MV-4-11 (cell line): ENCODE measurements at places on chromosomes 7 and 10.
A peak's percentile ranks its signal among the peaks of the same experiment; 100 is the strongest.

DNA sequence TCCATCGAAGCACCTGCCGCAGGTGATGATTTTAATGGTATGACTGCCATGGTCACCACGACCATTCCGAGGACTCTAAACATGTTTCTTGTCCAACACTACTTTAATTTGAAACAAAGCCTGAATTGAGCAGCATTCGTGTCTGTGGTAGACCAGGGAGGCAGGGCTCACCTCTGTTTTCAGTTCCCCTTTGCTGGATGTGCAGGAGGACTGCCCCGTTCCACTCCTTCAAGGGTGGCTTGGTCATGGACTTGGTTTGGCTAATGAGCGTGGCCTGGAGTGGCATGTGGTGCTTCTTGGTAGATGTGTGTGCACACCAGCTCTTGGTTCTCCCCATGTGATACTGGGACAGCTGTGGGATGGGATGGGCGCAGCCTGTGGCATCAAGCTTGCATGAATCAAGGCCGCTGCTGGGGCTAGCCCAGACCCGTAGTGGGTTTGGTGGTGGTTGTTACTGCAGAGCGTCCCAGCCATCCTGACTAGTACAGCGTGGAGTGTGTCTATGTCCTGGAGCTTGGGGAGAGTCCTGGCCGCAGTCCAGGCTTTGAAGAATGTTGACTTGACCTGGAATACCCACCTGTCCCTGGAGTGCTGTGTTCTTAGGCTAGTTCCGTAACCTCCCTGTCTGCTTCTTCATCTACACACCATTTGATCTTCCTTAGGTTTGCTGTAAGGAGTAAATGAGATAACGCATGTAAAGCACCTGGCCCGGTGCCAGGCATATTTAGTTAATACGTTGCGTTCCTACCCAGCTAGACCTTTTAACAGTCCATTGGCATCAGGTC lies 34.8 kb downstream of the MGMT start:
- DNase-seq = peak; percentile 25

DNA sequence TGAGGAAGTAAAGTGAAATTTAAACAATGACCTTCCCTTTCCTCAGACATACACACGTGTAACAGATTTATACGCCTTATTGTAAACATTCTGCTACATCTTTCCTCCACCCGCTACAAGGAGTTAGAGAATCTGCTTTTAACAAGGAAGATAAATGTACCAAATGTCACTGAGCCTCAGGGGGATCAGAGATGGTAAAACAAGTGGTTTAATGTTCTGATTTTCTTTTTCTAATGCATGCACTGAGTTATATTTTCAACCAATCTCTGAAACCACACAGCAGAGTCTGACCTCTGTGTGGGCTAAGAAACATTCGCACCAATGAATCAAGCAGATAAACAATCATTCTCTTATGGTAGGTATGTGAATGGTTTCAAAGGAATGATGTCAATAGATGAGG lies 599.5 kb downstream of the ARL4A start:
- DNase-seq = no peak

DNA sequence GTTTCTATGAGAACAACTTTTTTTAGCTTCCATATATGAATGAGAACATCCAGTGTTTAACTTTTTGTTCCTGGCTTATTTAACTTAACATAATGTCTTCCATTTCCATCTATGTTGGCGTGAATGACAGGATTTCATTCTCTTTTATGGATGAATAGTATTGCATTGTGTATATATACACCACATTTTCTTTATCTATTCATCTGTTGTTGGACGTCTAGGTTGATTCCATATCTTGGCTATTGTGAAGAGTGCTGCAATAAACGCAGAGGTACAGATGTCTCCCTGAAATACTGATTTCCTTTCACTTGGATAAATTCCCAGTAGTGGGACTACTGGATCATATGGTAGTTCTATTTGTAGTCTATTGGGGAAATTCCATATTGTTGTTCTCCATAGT lies 44.3 kb upstream of the MAGI2 start:
- no peak for DNase-seq

DNA sequence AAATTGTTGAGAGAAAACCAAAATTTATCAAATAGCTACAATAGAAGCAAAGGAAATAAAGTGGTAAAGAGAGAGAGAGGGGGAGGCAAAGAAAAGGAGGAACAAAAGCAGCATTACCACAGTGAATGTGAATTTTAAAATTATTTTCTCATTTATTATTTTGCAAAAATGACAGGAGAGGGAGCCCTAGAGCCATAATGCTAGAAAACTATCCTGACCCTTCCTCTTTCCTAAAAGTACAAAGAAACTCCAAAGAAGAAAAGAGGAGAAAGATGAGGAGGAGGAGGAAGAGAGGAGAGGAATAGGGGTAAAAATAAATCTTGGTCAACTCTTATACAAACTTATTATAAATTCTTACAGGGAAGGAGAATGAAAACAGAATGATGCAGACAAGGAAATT lies 921.5 kb downstream of the NRG3 start:
- DNase-seq = peak; percentile 35

DNA sequence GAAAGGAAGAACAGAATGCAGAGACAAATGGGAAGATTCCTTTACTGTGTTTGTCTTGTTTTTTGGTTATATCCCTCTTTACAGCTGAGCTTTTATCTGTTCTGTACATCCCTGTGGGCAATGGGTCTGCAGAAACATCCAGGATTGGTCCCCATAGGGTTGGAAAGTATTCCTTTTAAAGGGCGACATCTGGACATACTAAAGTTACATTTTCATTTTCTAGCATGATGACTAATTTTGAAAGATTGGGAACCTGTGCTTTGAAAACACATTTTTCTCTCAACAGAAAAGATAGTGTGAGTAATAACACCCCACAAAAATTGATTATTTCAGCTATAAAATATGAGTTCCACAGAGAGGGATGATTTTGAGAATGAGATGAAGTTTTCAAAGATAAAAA lies 435.8 kb downstream of the GPAM start:
- no peak for DNase-seq

GRCh38 chr10:36676756-36677430 lies 448.5 kb upstream of the ANKRD30A start:
- DNase-seq = peak; percentile 34

GRCh38 chr10:80457554-80458262 lies 3.6 kb downstream of the TSPAN14 start:
- DNase-seq = no peak

DNA sequence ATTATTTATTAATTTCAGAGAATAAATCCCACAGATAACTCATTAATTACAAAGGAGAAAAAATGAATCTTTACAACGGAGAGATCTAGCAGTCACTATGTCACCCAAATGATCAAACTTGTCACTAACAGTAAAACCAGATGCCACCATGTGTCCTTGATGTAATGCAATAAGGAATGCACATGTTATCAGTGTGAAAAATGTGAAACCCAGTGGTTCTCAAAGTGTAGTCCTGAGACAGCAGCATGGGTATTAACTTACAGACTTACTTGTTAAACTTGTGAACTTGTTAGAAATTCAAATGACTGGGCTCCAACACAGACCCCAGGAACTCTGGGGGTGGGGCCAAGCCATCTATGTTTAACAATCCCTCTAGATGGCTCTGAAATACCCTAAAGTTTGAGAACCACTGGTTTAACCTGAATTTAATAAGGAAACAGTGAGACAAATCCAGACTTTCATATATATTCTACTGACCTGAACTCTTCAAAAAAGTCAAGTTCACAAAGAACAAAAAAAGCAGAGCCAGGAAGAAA lies 77.4 kb downstream of the RNLS start:
- DNase-seq = no peak
